ENCODE measurements at places on chromosomes 4 and X.

GRCh38 chr4:79899481-79899880 is 173.5 kb downstream of the ANTXR2 start:
- no peaks in the 10 kb centered on the region for H3K4me1 ChIP-seq
- DNase-seq, result no peak
- no peaks in the 10 kb centered on the region for H3K36me3 ChIP-seq

GRCh38 chr4:59597536-59598329 is 1602.4 kb upstream of the ADGRL3 start:
- H3K27me3 ChIP-seq, result no peaks in the 10 kb centered on the region
- H3K4me1 ChIP-seq, result no peaks in the 10 kb centered on the region
- no peaks in the 10 kb centered on the region for H3K36me3 ChIP-seq
- no peak for DNase-seq
- H3K27ac ChIP-seq, result no peak overlapping the region

- no peaks in the 10 kb centered on the region for H3K36me3 ChIP-seq
- H3K27me3 ChIP-seq, result no peaks in the 10 kb centered on the region
- H3K27ac ChIP-seq, result no peak overlapping the region
- no peak for DNase-seq
- no peaks in the 10 kb centered on the region for H3K4me1 ChIP-seq
- H3K4me3 ChIP-seq, result no peak overlapping the region
Measured at GRCh38 chr4:17030543-17030942, 132.1 kb upstream of the LDB2 start.

- no peaks in the 10 kb centered on the region for H3K36me3 ChIP-seq
- no peak overlapping the region for H3K4me3 ChIP-seq
- no peak overlapping the region for H3K27ac ChIP-seq
- no peak for DNase-seq
Measured at GRCh38 chr4:124907881-124908280, 195.3 kb upstream of the ANKRD50 start.

- no peaks in the 10 kb centered on the region for H3K4me1 ChIP-seq
- DNase-seq, result no peak
- no peaks in the 10 kb centered on the region for H3K27me3 ChIP-seq
- no peak overlapping the region for H3K27ac ChIP-seq
Measured at GRCh38 chr4:182010876-182011275, 232.3 kb upstream of the TENM3 start.

GRCh38 chr4:56979421-56980072 is 851 bp downstream of the POLR2B start:
- peak overlapping the region; percentile 96 for H3K4me3 ChIP-seq
- H3K27me3 ChIP-seq, result no peaks in the 10 kb centered on the region
- peak; percentile 65 for DNase-seq
- H3K4me1 ChIP-seq, result peaks cover 33% of the 10 kb centered on the region
- H3K27ac ChIP-seq, result peak overlapping the region; percentile 98

GRCh38 chr4:184688447-184688846 is 38.9 kb downstream of the PRIMPOL start:
- peak overlapping the region; percentile 34 for H3K27ac ChIP-seq
- peaks cover 16% of the 10 kb centered on the region for H3K36me3 ChIP-seq
- H3K27me3 ChIP-seq, result no peaks in the 10 kb centered on the region
- DNase-seq, result peak; percentile 18
- peaks cover 14% of the 10 kb centered on the region for H3K4me1 ChIP-seq
